Activated CD4-positive, alpha-beta T cell treated with anti-CD3 and anti-CD28 coated beads for 1 hour (primary cell): ENCODE measurements at places on chromosomes 13 and 19.

GRCh38 chr19:30151081-30151480 lies 209.0 kb downstream of the URI1 start:
- DNase-seq = no peak

DNA sequence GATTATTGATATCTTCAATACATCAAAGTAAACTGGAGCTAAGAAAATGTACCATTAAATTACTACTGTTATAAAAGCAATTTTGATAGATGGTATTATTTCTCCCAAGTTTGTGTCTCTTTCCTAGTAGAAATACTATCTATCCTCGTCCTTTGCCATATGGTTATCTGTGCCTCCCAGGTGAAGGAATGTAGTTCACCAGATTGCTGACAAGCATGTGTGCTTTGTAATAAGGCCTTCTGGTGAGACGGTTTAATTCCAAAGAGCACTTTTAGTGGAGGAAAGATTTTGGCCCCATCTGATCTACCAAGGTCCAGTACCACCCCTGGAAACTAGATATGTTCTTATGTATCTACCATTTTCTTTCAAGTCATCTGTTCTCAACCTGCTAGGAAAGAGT lies 243.6 kb downstream of the DLEU7 start:
- no peak for DNase-seq

- DNase-seq = peak; percentile 15
These were observed 758 bp upstream of the CACNG7 start for GRCh38 chr19:53908106-53908934.

DNA sequence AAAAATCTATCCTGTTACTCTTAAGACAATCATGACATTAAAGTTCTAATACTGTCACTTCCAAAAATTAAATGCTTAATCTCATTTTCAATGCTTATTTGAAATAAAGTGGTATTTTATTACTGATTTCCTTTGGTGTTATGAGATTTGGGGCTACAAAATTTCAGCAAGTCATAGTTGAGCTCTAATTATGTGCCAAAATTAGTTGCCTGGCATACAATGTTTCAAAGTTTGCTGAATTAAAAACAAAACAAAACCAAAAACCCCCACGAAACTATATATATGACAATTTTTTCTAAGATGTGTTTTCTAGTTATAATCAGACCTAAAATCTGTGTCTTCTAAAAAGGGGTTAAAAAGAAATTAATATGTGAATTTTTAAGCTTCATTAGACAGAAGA lies 62.2 kb downstream of the KCNRG start:
- no peak for DNase-seq

- DNase-seq = no peak
These were observed 27.2 kb downstream of the BLOC1S3 start for GRCh38 chr19:45205810-45206209.

DNA sequence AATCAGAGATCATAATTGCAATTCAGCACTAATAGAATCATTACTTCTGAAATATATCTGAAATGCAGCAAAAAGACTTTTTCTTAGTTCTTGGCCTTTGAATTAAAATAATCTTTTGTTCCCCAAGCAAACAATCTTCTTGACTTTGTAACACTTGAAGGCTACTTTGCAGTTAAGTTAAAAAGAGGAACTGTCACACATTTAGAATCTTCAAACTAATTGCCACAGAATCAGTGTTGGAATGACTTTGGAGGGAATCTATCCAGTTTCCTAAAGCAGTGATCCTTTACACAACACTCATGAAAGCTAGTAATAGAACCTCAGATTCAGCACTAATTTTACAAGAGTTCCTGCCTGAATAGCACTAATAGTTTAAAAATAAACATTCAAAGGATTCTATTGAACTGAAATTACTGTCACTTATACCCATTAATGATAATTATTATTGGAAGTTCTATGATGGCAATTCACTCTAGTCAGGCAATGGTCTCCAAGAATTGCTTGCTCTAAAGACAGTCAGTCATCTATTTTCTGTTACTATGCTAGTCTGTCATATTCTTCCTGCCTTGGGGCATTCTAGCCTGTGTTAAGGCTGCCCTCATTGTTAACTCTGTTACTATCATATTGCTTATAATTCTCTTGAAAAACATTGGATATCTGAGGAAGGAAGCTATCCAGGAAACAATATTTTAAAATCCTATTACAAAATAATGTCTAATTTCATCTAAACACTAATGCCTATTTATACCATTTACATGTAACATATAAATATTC lies 362.4 kb downstream of the DIAPH3 start:
- DNase-seq = no peak

DNA sequence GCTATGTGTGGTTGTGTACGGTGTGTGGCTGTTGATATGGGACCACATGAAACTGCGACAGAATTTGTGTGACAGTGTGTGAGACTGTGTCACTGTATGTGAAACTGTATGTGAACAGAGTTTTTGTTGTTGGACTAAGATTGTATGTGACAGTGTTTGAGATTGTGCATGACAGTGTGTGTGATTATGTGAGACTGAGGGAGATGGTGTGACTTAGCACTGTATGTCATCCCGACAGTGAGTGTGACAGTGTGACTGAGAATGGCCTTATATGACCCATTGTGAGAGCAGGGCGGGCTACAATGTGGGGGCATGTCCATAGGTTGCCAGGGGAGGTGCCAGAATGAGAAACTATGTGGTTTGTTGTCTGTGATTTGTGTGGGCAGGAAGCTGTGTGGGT lies 930 bp downstream of the ZNF583 start:
- DNase-seq = no peak

- no peak for DNase-seq
These were observed 127.7 kb downstream of the SPRY2 start for GRCh38 chr13:80213201-80213600.

DNA sequence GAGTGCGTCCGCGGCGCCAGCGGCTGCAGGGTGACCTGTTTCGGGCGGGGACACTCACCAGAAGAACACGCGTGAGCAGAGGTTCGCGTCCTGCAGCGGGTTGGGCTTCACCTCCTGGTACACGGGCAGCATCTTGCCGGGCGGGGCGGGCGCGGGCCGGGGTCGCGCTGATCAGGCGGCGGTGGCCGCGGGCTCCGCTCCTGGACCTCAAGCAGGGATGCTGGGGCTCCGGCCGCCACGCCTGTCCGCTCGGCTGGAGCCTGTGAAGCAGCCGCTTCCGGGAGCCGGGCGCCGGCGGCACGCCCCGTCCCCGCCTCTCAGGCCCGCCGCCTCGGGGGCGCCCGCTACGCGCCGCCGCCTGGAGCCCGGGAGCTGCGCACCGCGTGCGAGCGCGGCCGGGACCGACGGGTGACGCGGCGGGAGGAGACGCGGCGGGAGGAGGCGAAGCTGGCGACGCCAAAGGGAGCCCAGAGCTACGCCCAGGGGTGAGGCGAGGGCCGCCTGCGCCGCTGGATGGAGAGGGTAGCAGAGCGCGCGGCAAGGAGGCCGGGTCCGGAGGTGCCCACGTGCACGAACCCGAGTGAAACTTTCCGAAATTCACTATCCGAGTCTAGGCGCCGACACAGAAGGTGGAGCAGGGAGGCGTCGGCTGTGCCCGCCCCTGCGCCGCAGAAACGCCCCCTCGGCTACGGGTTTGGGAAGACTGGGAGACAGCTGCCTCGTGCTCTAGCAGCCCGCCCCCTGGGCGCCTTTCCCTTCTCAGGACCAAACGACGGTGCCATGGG lies at the start of gene ABCC4:
ABCC4 (minus strand) TSS at position 269 of the 785 bp plus-strand sequence; CDS start at position 132, 137 bp downstream.
- DNase-seq = peak; percentile 25

DNA sequence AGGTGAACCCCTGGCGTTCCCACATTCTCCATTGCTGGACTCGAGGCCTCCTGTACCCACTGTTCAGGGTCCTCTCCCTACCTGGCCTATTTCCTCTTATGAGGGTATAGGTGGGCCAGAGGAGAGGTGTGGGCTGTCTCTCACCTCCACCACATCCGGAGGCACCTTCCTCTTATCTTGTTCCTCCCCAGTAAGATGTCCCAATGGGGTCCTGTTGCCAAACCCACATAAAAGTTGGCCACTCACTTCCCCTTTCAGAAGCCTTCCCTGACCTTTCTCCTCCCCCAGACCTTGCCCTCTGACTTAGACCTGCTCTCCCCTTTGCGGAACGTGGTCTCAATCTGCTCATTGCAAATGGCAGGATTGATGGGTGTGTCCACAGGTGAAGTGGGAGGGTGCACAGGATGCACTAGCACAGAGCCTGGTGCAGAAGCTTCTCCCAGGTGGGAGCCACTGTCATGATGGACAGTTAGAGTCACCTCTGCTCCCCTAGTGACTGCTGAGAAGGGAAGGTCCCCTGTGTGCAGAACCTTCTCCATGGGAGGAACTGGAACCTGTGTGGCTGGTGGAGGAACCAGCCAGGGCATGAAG lies 1.3 kb downstream of the CYP4F3 start:
- DNase-seq = no peak
